Activated CD4-positive, alpha-beta T cell treated with anti-CD3 and anti-CD28 coated beads for 36 hours (primary cell): ENCODE measurements at places on chromosomes 7 and 10.

DNA sequence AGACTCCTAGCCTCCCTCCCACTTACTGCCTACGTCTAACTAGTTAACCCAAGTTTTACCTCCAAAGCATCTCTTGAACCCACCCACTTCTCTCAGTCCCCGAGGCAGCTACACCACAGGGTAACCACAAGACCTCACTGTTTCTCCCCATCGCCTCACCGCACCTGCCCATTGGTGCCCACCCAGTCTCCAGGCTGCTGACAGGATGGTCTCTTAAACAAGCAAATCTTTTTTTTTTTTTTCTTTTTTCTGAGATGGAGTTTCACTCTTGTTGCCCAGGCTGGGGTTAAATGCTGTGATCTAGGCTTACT, 47.0 kb downstream of the DENND2A start:
- DNase-seq: no peak

DNA sequence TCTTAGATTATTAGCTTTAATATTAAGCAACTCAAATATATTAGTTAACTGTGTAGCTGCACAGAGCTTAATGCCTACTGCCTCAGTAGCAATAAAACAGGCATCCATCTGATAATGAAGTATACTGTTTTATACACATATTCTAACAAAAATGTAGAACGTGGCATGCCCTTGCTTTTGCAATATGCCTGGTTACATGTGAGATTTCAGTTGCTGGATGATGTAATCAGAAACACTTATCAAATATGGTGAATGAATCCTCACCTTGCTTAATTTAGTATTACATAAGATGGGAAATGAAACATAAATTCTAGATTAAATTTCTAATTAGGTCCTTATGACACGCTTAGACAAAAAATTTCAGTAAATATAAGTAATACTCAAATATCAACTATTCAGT, 8.0 kb downstream of the DNAJC1 start:
- no peak for DNase-seq

DNA sequence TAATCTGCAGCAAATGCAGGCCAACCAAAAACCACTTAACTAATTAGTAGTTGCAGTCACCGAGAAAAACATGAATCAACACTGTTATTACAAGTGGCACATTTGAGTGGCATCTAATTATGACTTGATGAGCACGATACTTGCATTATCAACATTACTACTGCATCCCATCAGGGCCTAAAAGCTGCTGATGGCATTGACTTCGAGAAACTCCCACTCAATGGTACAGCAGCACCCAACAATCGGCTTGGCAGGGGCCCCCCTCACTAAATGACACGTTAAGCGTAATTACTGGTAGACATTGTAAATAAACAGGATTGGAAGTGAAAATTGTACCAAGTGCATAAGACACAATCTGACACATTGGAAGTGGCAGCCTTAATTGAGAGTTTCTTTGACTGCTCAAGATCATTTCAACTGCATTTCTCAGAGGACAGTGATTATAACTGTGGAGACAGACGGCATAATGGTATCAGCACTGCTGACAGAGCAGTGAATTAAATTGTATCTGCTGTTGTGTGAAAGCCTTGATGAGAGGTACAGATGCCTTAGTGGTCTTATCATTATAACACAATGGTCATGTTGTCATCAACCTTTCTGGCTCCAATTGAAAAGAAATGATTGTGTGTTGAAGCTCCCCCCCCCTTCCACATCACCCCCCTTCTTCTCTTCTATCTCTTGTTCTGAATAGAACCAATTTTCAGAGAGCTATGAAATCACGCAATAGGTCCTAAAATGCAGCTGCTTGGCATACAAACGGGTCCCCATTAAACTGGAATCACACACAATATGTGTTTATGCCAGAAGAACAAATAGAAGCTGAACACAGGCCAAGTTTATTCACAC, 43.4 kb downstream of the SHTN1 start:
- no peak for DNase-seq

- DNase-seq: no peak
These were observed 1081.5 kb upstream of the C7orf33 start for GRCh38 chr7:147509035-147509501.

- DNase-seq: no peak
These were observed 42.9 kb upstream of the TCERG1L start for GRCh38 chr10:131354380-131354779.

DNA sequence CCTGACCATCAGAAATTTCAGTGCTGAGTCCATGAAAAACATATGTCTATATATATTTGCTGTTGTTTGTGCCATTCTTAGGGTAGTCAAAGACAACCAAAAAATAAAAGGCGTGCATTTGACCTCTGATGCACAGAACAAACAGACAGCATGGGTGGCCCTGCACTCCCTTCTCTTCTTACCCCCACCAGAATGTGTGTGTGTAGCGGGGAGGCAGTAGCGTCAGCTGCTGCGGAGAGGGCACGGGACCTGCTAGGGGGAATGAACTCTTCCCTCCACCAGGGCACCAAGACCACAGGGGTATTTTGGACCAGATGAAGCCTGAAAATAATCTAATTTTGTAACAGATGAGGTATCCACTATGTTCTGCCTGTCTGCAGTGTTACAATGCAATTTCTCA, 277.7 kb upstream of the ZNF32 start:
- no peak for DNase-seq

DNA sequence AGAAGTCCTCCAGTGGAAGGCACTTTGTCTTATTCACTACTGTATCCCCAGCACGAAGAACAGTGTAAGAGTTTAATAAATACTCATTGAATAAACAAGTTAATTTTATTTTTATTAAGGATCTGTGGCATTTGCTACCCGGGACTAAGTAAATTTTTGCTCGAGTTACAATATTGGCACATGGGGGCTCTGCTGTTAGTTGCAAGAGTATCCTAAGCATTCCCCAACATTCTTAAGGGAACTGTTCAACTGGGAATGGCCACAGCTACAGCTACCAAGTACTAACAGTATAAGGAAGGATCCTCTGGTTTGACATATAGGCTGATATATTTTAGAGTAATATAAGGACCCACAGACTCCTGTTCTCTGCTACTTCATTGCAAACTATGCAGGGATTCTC, 8.7 kb upstream of the LRRTM3 start:
- no peak for DNase-seq

- DNase-seq: no peak
These were observed 36.8 kb downstream of the VPS41 start for GRCh38 chr7:38872202-38872601.

GRCh38 chr7:70583965-70584883, 547.7 kb upstream of the GALNT17 start:
- no peak for DNase-seq

- DNase-seq: no peak
These were observed 102.7 kb downstream of the MACC1 start for GRCh38 chr7:20114468-20114867.
